Endodermal cell (in vitro differentiated cells): ENCODE measurements at places on chromosomes 2 and 18. TPM values are rescaled to one million over a fixed set of nuclear protein-coding genes. Genes with fewer than 3 reads are reported as not detected.

DNA sequence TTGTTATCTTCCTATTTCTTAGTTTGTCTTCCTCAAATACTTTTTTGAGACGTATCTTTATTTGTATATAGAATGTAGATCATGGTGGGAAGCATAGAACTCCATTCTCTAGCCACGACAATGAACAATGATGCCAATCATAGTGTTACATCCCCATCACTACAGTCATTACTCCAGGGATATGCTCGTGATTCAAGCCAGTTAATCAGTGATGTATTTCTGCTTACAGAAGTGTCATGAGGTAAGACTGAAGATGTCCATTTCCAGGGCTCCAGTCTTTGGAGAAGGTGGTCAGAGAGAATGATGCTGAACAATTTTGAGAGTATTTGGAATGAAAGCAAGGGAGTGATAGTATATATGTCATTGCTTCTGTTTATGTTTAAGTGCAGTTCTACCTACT is 777.2 kb upstream of the TMEFF2 start:
- DNase-seq = no peak

GRCh38 chr2:17515652-17516051 is 2.6 kb downstream of the RAD51AP2 start:
- DNase-seq = no peak

Gene SP110
- 0.49 to 0.63 TPM in 2 of 3 replicates, not detected in the other for total RNA-seq

DNA sequence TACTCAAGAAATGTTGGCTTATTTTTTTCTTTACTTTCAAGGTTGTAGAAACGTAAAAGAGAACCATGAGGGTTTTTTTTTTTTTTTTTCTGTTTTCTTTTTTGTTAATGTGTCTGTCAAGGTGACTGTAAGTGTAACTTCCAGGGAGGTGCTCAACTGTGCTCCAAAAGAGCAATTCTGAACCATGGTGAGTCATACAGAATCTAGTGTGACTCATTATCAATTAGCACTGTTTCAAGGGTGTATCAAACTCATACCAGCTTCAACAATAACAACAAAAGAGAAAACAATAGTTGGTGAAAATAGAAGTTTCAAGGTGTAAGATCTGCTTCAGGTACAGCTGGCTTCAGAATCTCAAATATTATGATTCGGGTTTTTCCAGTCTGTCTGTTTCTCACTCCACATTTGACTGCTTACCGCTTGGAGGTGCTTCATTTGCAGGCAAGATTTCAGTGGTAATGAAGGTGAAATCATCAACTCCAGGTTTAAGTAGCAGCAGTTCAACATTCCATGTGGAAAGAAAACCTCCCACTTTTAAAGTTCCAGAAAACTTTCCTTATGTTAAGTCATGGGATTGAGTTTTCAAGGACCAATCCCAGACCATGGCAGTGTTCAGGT is 850.6 kb downstream of the CNTNAP5 start:
- DNase-seq = no peak

Gene ATP6V1C2
- total RNA-seq = 0.26 and 0.27 TPM in 2 replicates

Gene GCKR
- 1.4 and 1.8 TPM in 2 replicates for total RNA-seq

Gene CRYBA2
- total RNA-seq = 2.4 and 3.5 TPM in 2 replicates

DNA sequence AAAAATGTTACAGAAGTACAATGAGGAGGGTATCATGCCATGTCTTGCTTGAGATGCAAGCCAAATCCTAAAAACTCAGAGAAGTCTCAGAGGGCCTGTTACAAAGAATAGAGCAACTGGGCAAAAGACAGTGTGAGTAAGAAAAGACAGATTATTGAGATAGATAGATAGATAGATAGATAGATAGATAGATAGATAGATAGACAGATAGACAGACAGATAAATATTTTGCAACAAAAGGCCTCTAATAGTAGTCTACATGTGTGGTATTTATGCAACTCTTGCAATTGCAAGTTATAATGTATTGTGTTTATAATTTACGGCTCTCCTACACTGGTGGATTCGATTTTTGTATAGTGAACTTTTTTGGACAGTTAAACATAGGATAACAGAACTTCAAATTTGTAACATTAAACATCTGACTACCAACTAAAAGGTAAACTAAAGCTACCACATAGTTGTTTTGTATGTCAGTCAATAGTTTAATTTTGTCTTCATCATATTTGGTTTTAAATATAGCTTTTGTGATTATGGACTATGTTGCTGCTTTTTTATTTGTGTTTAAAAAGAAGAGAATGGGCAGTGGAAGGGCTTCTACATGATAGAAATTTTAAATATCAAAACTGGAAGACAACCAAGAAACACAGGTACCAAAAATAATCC is 740.7 kb upstream of the LRRTM4 start:
- DNase-seq = no peak

DNA sequence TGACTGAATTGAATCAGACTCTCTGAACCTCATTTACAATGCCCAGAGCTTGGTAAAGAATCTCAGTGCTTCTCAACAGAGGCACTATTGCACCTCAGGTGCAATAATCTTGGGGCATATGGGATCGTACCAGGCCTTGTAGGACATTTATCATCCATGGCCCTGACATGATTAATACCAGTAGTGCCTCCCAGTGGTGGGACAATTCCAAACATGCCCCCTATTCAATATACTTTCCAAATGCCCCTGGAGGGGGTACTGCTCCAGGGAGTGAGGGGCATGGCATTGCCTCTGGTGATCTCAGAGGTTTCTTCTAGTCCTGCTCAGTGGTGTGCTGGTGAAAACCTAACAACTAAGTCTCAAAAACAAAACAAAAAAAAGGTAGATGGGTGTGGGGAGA is 174.9 kb upstream of the SMAD2 start:
- DNase-seq = no peak

Gene XIRP2
- 0.14 TPM in 1 of 2 replicates, not detected in the other for total RNA-seq
